ENCODE measurements at places on chromosomes 16 and 17.

- DNase-seq: peak; percentile 45
Observed at GRCh38 chr16:26643519-26643918, 423.2 kb upstream of the C16orf82 start.

DNA sequence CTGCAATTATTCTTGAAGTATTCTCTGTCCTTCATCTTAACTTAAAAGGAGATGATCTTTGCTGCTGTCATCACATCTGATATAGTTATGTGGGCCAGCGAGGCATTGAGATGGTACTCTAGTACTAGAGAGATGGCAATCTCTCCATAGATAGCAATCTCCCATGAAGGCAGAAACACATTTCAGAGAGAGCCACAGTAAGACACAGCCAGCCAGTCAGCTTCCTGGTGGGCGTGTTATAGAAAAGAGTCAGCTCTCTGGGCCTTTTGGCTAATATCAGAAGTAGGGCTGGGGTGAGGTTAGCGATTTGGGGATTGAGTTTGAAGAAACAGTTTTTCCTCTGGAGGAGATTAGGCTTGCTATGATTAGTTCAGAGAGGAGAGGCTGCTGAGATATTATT lies 22.6 kb upstream of the EFCAB13 start:
- DNase-seq: no peak

DNA sequence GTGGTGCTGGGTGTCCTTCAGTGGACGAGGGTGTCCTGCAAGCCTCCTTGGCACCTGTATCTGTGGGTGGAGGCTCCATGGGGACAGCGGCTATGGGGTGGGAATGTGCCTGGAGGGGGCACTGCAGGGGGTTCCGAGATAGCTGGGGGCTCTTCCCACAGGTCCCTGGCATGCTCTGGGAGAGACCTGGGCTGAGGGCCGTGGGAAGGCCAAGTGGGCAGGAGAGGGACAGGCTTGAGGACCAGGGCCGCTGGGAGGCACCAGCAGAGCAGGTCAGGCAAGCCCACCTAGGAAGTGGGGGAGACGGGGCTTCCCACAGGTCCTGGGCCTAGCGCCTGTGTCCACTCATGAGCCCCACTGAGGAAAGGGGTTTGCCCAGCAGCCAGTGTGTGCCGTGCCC lies 9.7 kb downstream of the LRRC75A start:
- DNase-seq: no peak

DNA sequence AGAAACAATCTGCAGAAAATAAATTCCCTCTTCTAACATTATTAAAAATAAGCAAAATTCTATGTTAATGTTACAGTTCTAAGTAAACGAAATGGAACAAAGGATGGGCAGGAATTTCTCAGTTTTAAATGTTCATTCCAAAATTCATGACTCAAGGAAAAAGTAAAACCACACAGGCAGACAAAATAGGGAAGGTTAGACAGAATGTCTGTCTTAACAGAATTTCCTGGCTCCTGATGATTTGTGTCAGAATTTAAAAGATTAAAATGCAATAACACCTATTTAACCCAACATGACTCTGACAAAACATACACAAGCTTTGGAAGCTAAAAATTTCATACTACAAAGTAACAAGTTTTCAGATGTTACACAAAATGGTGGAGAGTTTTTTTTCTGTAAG lies 42.8 kb downstream of the SPOP start:
- DNase-seq: peak; percentile 53

DNA sequence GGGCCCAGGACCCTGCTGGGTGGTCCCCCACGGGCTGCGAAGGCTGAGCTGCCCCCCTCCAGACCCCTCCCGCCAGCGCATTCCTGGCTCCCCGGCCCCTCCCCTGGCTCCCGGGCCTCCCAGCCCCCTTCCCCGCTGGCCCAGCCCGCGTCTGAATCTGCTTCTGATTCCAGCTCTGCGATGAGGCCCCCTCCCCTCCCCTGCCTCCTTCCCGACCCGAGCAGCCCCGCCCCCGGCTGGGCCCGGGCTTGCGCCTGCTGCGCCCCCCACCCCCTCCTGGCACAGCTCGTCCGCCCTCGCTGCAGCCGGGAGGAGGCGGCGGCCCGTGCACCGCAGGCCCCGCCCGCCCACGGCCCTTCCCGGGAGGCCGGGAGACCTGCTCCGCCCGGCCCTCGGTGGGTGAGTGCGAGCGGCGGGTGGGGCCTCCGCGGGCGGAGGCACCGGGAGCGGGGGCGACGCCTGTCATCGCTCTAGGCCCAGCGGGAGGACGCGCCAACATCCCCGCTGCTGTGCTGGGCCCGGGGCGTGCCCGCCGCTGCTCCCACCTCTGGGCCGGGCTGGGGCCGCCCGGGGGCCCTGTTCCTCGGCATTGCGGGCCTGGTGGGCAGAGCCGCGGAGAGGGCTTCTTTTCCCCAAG lies at the start of gene NTN3:
Gene NTN3 (plus strand): TSS at position 282 of the 637 bp plus-strand sequence. CDS start 405 bp downstream, outside the sequence.
- DNase-seq: peak; percentile 58

- DNase-seq: no peak
Observed at GRCh38 chr16:77064037-77064436, 127.0 kb upstream of the MON1B start.

Data from GM23248 (cell line).